ENCODE measurements at places on chromosomes 16 and 17.

DNA sequence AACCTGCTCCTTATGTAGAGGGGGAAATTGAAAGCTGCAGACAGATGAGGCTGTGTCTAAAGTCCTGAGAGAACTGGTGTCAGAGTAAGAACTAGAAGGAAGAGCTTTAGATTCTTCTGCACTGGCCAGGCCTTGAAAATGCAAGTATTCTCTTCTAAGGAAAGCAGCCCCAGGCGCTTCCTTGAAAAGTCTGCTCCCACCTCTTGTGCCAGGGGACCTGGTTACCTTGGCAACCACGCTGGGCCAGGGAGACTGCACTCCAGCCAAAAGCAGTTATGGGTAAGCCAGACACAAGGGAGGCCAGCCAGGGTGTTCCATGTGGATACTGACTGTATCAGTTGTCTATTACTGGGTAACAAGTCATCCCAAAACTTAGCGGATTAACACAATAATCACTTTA is 228.6 kb upstream of the SDK2 start:
- DNase-seq: no peak

DNA sequence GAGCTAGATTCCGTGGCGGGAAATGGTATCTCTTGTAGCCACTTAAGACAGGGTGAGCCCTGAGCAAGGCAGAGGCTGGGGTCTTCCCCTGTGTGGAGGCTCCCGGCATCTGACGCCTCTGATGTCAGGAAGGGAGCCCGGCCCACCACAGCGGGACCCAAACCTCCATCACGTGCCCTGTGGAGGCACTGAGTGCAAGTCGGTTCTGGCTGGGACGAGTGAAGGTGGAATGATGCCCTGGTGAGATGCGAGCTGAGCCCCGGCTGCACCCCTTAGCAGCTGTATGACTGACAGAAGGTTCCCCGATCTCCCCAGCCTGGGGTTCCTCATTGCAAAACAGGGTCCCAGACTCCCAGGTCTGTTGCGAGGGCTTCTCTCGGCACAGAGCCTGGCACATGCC is 187.4 kb upstream of the TNRC6C start:
- peak; percentile 52 for DNase-seq

DNA sequence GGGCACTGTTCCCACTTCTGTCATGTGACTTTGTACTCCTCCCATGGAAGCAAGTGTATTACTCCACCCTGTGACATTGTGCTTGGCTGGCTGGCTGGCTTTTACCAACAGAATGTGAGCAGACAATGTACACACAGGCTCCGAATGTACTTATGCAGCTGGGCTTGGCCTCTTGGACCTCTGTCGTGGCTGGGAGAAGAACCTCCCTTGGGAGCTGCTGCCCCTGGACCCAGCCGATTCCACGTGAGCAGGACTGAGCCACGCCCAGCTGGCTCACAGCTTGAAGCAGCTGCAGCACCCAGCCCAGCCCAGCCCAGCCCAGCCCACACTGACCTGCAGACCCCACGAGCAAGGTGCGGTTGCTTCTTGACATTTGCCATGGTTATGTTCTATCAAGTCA is 177.5 kb downstream of the RBFOX3 start:
- DNase-seq: no peak

- DNase-seq: no peak
Measured at GRCh38 chr16:31107465-31107867, 720 bp upstream of the BCKDK start.

- no peak for DNase-seq
Measured at GRCh38 chr17:49483599-49484509, 11.2 kb upstream of the NGFR start.

GRCh38 chr17:58387834-58388233 is 29.5 kb downstream of the RNF43 start:
- no peak for DNase-seq

GRCh38 chr17:40460968-40461731 is 17.9 kb downstream of the IGFBP4 start:
- DNase-seq: no peak

GRCh38 chr16:70380248-70380918 is 33.7 kb downstream of the DDX19A start:
- DNase-seq: peak; percentile 81

- DNase-seq: no peak
Measured at GRCh38 chr16:57897053-57897784, 73.7 kb downstream of the CNGB1 start.

GRCh38 chr16:25073854-25074253 is 37.7 kb upstream of the LCMT1 start:
- no peak for DNase-seq

- no peak for DNase-seq
Measured at GRCh38 chr17:48568499-48569239, 9.5 kb downstream of the HOXB4 start.

- DNase-seq: no peak
Measured at GRCh38 chr16:6837722-6838121, 494.9 kb upstream of the RBFOX1 start.

DNA sequence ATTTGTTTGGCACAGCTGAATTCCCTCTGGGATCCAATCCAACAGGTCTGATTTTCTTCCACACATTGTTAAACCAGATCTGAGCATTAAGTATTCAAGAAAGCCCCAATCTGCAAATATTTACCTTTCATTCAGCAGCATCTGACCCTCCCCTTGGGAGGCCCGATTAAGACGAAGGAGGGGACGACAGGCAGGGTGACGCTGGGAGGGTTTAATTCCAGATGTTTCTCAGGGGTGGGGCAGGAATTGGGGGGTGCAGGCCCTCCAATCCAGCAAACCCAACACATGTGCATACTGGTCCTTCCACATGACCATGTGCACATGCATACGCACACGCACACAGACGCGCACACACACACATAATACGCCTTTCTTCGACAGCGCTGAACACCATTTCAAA is 240.5 kb downstream of the GSG1L start:
- DNase-seq: no peak

GRCh38 chr16:70730031-70730430 is 44.2 kb upstream of the MTSS2 start:
- DNase-seq: peak; percentile 79

GRCh38 chr17:60102632-60103096 is 23.9 kb upstream of the HEATR6 start:
- no peak for DNase-seq

DNA sequence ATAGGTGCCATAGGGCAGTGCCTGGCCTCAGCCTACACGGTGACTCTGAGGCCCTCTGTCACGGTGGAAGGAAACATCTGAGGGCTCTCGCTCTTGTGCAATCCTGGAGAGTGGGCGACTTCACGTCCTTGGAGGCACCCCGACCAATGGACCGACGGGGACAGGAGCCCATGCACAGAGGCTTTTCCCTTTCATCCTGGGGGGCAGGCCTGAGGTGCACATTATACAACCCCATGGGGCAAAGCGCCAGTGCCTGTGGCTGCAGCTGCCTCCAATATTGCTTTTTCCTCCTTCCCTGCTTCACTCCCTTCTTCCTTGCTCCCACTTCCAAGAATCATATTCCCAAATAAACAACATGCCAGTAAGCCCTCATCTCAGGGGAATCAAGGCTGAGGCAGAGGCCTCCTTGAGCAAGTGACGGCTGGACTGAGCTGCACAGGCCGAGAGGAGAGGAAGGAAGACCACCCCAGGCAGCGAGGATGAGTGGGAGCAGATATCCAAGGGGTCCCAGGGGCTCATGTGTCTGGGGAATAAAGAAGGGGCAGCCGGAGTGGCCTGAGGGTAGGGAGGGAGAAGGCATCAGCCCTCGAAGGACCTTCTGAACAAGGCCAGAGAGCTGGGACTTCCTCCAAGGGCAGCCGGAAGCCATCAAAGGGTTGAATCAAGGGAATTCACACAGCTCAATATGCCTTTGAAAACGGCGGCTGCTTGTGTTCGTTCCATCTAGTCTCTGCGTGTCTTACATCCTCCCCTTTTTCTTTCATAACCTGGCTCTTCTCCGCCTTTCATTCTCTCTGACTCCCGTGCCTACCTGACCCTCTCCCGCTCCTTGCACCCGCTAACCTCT is 42.6 kb upstream of the RPL38 start:
- DNase-seq: peak; percentile 46

GRCh38 chr17:9684955-9685621 is 39.8 kb downstream of the USP43 start:
- no peak for DNase-seq

- DNase-seq: no peak
Measured at GRCh38 chr16:287298-287811, 4.4 kb downstream of the PDIA2 start.

- DNase-seq: no peak
Measured at GRCh38 chr17:47687328-47687690, 6.7 kb upstream of the TBKBP1 start.

DNA sequence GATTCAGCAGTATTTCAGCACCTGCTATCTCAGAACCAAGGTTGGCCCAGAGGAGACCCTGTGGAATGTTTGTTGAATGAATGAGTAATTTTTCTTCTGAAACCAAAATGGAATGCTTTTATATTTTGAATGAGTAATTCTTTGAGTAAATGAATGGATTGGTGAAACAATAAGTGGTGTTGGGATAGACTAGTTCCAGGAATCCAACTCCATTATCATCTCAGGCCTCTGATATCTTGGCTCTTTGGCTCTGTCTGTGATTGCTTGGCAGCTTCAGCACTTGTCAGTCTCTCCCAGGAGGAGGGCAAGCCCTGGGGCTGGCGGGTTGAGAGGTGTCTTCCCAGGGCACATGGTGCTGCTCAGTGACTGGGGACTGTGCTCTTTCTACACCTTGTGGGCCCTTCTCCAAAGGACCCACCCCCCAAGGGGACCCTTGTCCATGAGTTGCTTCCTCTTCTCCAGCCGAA is 284.4 kb upstream of the FOXF1 start:
- DNase-seq: no peak

DNA sequence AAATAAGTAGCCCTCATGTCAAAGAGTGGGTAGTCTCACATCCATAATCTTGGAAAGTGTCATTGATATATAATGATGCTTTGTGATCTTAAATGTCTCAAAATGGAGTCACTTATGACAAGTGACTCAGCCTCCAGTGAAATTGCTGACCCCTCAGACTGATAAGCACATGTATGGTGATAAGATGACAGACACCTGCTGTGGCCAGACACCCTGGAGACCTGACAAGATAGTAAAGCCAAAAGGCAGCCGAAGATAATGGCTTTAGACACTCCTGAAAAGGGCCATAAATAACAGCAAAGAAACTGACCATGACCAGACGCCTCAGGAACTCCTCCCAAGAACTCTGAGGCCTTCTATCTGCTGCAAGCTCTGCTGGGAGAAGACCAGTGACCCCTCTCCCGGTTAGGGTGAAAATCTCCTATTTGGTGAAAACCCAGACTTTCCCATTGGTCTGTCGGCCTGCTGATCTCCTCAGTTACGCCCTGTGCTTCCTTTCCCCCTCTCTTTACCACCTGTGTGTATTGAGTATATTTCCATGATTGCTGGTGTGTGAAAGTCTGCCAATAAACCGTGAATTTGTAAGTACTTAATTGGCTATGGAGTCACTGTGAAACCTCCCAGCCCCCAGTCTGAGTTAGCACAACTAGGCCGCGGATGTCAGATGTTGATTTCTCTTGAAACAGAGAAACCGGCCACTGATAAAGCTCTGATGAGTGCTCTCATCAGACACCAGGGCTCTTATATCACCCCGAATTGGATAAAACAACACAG is 226.7 kb upstream of the MYOCD start:
- no peak for DNase-seq

- DNase-seq: no peak
Measured at GRCh38 chr17:34406226-34406625, 43.2 kb upstream of the CCL1 start.

DNA sequence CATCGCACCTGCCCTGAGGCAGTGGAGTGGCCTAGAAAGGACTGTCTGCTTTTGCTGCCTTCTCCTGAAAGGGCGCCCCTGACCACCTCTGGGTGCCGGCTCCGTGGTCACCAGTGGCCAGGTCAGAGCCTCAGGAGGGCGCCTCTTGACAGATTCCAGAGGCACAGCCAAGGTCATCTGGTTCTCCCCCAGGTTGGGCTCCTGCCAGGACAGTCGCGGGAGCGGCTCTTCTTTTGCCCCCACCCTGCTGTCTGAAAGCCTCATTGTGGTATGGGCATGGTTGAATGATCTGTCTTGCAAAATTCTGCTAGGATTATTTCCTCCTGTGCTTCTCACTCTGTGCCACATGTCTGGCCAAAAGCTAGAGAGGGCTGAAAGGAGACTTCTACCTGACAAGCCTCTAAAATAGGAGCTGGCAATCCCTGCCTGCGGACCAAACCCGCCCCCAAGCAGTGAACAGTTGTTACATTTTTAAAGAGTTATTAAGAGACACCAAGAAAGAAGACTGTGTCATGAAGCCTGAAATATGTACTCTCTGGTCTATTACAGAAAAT is 82.8 kb downstream of the SNX29 start:
- DNase-seq: no peak

DNA sequence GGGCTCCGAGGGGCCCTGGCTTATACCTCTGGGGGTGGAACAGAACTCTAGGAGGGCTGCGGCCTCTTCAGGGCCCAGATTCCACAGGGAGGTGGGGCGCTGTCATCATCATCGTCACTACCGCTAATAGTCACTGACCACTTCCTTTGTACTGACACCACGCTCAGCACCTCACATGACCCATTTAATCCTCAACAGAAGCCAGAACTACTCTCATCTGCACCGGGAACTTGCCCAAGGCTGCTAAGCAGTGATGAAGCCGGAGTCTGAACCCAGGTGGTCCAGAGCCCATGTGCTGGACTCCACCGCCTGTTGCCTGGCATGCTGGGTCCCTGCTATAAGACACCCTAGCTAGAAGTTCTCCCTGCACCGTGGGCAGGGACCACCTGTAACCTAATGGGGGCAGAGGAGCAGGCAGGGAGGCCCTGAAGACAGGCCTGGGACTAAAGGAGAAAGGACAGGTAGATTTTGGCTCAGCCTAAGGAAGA is 12.0 kb downstream of the UNC13D start:
- DNase-seq: no peak

- peak; percentile 76 for DNase-seq
Measured at GRCh38 chr17:78572239-78573205, 4.7 kb downstream of the DNAH17 start.

- no peak for DNase-seq
Measured at GRCh38 chr17:72913142-72913682, 179.3 kb downstream of the SLC39A11 start.

DNA sequence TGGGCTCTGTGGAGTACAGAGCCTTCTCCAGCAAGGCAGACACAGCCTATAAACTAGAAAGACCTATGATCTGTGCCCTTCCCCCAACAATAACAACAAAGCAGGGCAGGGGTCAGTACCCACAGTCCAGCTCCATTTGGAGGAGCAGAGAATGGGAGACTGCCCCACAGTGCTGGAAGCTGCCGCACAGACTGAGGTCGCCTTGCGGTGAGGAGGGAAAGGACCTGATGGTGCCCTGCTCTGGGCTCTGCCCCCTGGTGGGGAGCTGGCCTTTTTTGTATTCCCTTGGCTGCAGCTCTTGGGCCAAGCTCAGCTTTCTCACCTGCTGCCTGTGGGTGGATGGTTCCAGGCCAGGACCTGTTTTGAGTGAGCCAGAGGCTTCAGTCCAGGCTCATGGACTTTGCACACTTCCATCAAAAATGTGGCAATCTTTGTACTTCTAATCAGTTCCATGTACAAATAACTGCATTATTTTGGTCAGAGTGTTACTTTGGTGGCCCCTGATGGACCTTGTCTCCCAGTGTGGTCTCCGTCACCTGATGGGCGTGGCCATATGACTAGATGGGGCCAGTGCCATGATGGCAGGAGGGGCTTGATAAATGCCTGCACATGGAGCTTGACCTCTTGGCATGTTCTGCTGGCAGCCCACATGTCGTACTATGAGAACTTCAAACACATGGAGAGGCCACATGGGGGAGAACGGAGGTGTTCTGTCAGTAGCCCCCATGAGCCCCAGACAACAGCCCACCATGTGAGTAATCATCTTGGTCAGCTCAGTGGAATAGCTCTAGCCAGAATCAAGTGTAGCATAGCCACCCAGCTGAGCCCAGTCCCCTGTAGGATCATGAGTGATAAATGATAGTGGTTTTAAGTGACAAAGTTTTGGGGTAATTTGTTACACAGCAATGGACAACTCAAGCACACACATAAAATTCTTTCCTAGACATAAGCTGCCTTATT is 24.2 kb downstream of the B9D1 start:
- peak; percentile 77 for DNase-seq

All from ecto neural progenitor cell (in vitro differentiated cells).